NCI-H2081 (cell line): ENCODE measurements at places on chromosomes 5 and 9.

- no peak for DNase-seq
Observed at GRCh38 chr5:2863675-2864433, 112.4 kb upstream of the IRX2 start.

GRCh38 chr9:112258106-112258505, 75.3 kb downstream of the PTBP3 start:
- DNase-seq: no peak

GRCh38 chr9:136231478-136232297, 13.9 kb downstream of the QSOX2 start:
- DNase-seq: no peak

DNA sequence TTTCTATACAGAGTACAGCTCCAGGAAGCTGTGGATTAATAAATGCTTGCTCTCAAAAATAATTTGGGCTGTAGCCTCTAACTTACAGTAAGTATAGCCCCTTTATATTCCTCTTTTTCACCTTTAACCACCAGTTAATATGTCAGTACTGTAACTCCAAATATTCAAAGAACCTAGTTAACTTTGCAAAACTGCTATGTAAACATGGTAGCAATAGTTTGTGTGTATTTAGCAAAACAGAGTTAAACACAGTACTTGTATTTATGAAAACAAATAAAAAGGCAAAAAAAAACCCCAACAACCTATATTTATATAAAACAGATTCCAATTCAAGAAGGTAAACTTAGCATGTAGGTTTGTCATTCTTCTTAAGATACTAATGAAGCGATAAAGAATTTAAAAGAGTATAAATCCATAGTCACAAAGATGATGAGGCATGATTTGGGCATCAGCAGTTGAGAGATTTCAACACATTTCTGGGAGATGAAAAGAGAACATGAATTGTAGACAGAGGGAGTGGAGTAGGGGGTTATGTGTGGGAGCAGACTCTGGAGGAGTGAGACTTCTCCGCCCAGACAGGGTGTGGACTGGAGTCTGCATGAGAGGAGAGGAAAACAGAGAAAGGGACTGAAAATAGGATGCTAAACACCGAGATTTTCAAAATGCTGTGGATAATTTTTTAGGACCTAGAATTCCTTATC, 47.0 kb upstream of the F2RL1 start:
- no peak for DNase-seq

- DNase-seq: no peak
Observed at GRCh38 chr5:131628990-131629389, 6.0 kb downstream of the RAPGEF6 start.

DNA sequence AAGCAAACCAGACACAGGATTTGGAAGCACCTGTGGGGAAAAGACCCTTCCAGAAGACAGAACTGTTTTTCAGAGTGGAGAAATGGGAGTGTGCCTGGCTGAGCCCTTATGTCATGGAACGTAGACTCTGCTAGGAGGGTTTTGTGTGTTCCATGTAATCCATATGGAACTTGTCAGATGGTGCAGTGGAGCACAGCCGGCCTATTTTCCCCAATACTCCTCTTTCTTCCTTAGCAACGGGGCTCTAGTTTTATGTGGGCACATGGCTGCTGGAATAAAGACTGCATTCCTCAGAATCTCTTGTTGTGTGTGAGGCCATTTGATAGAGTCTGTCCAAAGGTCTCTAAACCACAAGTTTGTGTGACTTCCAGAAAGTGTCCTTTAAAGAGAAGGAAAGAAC, 284.0 kb downstream of the DRD1 start:
- DNase-seq: no peak

DNA sequence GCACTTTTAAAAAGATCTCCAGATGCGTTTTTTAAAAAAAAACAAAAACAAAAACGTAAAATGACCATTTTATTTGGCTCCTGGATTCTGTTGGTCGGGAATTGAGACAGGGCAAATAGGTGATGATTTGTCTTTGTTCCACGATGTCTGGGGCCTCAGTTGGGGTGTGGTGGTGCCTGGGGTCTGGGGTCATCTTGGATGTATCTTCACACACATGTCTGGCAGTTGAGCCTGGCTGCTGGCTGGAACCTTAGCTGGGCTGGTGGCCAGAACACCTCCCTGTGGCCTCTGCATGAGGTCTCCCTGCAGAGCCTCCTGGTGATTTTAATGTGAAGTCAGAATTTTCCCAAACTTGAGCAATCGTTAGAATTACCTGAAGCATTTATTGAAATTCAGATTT, 42.5 kb upstream of the BASP1 start:
- DNase-seq: no peak

DNA sequence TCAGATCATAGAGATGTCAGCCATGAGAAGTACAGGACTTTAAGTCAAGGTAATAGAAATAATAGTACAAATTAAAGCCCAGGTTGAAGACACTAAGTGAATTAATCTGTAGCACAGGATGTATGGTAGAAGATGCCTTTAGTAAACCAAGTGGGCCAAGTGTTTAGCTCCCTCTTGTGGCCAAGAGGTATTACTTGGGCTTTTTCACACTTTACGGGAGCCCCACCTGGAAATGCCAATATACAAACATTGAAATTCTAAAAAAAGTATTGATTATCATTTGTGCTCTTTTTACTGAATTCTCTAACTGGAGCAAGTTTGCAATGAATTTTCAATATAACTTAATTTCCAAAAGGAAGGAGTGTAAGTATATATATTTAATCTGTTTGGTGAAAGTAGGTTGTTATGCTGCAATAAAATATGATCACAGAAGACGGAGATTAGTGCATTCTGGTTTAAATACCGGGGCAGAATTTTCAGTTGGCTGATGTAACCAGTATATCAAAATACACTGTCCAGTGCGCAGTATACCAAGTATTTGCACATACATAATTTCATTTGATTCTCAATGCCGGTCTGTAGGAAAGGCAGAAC, 84.7 kb downstream of the PARP8 start:
- DNase-seq: peak; percentile 27

GRCh38 chr5:34538026-34538672, 118.0 kb upstream of the RAI14 start:
- no peak for DNase-seq

DNA sequence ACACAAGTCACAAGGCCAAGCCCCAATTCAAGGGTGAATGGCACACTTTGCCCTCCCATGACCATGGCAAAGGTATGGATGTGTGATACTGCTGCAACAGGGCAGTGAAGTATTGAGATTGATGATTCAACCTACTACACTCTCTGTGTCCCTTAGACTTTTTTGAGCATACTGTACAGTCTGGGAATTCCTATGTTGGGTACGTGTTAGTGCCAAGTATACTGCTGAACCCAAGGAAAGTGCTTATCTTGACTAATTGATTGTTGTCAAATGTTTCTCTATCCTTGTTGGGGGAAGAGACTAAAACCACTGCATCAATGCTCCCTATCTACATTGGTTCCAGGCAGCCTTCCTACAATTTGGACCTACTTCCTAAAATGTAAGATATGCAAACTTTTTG, 93.7 kb downstream of the NDFIP1 start:
- DNase-seq: no peak

DNA sequence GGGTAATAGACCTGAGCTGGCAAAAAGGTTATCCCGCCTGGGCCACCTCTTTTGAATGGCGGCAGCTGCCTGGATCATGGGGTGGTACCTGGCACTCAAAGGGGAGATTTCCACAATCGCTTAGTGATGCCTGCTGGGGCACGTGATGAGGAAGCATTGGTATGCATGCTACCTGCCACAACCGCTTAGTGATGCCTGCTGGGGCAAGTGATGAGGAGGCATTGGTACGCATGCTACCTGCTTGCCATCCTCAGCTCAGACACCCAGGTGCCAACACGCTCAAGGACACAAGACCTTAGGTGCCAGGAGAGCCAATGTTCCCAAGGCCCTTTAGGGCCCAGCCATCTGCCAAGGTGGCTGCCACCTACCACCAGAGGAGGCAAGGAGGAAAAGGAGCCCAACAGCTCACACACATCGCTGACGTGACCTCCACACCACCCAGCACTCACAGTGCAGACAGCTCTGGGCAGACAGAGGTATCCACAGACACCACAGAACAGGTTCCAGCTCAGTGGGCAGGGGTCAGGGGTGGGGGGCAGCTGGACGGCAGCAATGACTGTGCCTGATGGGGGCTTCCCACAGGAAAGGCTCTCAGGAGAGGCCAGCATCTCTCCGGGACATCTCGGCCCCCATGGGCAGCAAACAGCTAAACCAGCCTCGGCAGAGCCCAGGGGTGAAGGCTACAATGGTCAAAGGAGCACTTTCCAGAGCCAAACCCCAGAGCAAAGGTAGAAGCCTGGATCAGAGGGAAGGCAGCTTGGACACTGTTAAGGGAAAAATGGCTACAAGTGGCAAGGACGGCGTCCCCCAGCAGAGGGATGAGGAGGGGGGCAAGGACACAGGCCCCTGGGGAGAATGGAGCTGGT, 43.0 kb upstream of the SARDH start:
- no peak for DNase-seq

DNA sequence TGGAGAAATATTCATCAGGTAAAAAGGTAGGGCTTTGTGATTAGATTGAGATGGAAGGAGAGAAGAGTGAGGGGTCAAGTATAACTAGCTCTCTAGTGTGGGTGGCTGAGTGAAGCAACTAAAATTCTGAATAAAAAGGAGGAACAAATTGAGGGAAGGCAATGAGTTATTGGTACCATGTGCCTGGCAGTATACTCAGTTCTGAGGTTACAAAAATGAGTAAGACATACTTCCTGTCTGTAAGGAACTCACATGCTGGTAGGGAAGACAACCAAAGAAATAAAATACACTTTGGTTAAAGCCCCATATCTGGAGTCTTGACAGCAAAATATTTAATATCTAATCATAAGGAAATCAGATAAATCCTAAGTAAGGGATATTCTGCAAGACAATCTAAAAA, 476.8 kb upstream of the C9orf72 start:
- DNase-seq: no peak

- no peak for DNase-seq
Observed at GRCh38 chr5:45113726-45114125, 305.0 kb downstream of the MRPS30 start.

- DNase-seq: no peak
Observed at GRCh38 chr9:130962418-130963316, 23.6 kb upstream of the FIBCD1 start.

GRCh38 chr5:67842806-67843205, 372.8 kb upstream of the PIK3R1 start:
- no peak for DNase-seq

DNA sequence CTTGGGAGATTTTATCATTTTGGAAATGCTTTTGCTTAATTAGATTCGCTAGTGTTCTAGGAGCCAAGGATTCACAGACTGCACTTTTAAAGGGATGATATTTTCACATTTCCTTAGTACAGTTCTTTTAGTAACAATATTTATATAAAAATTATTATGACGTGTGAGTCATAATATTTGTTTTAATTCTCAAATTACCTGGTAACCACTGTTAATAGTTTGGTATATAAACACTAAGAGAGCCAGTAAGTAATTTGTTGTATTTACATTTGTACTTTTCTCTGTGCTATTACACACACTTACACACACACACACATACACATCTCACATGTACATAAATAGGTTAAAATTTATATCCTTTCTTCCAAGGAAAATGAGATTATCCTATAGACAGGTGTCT, 58.8 kb upstream of the RAD23B start:
- no peak for DNase-seq

GRCh38 chr5:34001241-34001841, 6.5 kb downstream of the AMACR start:
- peak; percentile 96 for DNase-seq

DNA sequence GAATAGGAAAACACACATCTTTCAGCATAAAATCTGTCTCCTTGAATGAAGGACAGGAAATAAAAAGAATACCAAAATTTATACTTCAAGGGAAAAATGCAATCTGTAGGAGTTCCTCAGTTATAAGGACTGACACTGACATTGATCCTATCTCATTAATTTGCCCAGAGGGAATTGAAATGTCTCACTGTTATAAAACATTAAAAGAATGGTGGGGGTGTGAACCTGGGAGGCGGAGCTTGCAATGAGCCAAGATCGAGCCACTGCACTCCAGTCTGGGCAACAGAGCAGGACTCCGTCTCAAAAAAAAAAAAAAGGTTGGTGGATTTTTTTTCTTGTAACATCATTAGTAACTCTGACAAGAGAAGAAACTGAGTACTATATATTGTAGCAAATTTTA, 60.8 kb downstream of the TTLL11 start:
- no peak for DNase-seq

DNA sequence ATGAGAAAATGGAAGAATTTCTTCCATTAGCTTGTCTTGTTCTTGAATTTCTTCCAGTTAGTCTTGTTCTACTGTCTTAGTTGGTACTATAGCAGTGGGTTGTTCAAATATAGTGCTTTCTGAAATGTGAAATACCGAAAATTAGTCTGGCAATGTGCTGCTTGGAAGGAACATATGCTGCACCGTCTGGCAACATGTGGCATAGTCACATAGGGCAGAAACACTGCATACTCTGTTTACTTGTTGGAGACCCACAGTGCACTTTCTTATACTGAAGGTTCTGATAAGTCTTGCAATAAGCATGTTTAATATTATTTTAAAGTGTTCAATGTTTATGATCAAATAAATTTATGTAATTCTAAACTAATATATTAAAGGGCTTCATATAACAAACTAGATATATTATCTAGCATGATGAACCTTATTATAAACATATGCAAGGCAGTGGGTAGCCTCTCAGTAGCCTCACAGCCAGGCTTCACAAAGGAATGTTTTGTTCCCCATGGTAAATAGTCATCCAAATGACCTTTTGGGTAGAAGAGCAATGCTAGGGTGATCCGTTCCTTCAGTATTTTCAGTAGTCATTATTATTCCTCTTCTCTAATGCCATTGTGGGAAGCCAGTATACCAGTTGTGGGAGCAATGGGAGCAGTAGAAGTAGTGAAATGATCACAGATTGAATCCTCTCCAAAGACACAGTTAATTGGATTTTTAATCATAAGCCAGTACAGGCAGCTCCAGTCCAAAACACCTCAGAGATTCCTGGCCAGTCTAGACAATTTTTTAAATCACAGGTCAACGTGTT, 1106.7 kb downstream of the DTWD2 start:
- no peak for DNase-seq

- no peak for DNase-seq
Observed at GRCh38 chr5:71993600-71993999, 113.7 kb upstream of the MAP1B start.

DNA sequence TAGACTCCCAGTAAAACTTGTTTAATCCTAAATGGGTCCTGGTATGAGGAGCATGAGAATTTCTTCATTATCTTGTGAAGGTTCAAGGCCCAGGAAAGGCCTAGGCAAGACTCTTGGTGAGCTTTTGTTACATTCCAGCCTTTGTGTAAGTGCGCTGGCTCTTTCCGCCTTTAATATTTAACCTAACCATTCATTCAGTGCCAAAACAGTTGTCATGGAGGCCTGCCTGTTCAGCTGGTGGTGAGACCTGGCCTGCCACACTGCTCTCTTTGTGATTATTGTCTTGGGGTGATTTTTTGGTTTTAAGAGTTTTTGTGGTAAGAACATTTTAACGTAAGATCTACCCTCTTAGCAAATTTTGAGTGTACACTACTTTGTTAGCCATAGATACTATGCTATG, 127.5 kb upstream of the WWC1 start:
- no peak for DNase-seq
